Mesothelial cell of epicardium (in vitro differentiated cells): ENCODE measurements at places on chromosomes 5 and 9.
A peak's percentile ranks its signal among the peaks of the same experiment; 100 is the strongest.

DNA sequence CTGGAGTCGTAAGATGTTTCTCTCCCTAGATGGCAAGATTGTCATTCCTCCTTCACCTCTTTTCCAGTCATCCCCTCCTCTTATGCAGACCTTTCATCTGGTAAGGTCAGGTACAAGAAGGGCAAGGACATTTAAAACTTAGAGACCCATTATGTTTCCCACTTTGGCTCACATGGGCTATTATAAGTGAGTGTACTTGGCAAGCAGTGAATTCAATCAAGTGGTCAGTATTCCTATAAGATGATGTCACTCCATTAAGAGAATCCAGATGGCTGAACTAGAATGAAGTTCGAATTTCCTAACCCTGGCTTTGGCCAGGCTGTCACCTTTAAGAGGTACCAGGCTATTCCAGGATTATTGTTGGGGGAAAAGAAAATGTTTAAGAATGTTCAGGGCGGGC, 32.2 kb downstream of the ZNF131 start:
- no peak for DNase-seq

GRCh38 chr5:116674881-116675625, 100.4 kb upstream of the SEMA6A start:
- no peak for DNase-seq

DNA sequence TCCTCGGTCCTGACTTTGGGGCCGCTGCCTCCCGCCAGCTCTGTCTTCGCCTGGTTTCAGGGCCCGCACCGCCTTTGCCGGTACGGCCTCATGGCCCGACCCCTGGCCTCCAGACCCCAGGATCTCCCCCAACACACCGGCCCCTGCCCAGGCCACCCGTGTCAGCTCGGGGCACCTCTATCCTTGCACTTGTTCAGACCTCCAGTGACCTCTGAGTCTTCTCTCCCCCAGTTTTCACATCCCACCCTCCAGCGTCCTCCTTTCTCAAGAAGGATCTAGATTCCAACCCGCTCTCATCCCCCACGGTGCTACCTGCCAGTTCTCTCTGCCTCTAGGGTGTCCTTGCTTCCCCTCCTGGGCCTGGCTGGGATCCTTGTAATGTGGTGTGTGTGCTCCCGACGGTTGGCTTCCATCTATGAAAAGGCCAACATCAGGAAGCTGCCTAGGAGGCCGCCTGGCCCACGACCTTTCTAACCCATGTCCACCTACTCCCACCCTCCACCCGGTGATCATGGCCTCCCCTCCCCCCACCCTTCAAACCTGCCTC, 61.1 kb downstream of the SPATA31C2 start:
- no peak for DNase-seq

- DNase-seq, result no peak
Measured at GRCh38 chr5:62596691-62597090, 18.1 kb downstream of the LRRC70 start.

DNA sequence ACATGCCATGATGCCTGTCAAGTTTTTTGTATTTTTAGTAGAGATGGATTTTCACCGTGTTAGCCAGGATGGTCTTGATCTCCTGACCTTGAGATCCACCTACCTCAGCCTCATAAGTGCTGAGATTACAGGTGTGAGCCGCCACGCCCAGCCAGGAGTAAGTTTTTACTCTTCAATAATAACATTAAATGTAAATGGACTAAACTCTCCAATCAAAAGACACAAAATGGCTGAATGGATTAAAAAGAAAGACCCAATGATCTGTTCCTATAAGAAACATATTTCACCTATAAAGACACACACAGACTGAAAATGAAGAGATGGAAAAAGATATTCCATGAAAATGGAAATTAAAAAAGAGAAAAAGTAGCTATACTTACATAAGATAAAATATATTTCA, 37.2 kb upstream of the ISOC1 start:
- no peak for DNase-seq

DNA sequence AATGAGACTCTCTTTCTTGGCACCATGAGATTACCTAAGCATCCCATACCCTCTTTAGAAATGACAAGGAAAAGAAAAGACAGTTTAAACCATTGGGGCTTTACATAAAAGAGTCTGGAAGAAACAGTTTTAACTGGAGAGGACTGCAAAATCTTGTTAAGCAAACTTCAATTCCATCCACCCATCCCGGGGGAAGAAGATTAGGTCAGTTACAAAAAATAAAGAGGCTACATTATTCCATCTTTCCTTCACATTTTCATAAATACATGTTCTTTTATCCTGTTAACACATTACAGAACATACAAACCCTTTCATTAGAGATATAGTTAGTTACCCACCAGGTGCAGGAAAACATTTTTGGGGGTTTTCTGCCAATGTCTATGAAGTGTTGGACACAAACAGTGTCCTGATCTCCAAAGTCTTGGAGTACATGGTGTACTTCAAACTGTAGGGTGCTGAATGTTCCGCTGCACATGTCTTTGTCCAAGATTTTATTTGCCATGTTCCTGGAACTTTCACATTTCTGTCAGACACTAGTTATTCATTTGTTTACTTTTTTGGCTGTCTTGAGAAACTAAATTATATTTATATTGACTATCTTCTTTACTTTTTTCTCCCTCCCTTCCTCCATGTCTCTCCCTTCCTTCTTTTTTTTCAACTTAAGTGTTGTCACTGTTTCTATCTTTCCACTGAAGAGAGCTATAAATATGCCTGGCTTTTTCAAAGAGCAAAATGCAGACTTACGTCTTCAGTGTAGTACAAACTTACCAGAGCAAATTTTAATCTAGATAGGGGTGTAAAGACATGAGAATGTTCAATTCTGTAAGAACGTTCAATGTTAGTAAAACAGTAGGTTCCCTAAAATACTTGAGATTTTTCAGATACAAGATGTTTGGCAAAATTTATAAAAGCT, 410.9 kb upstream of the PRR16 start:
- DNase-seq, result no peak

GRCh38 chr5:131587541-131587940, 47.5 kb downstream of the RAPGEF6 start:
- no peak for DNase-seq

- DNase-seq, result no peak
Measured at GRCh38 chr5:145776886-145777285, 58.3 kb downstream of the PRELID2 start.

DNA sequence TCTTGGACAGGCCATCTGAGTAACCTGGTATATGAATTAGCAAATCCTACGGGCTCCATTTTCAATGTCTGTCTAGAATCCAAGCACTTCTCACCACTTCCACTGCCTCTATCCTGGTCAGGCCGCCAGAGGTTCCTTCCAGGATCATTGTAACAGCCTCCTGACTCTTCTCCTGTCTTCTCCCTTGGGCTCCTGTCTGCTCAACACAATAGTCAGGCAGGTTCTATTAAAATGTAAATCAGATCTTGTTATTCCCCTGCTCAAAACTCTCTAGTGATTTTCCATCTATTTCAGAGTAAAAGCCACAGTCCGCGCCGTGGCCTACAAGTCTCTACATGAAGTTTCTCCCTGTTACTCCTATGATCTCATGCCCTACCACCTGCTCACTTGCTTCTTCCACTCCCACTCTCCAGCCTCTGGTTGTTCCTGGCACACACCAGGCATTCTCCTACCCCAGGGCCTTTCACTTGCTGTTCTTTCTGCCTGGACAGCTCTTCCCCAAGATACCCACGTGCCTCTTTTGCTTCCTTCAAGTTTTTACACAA, 21.7 kb downstream of the ZNF366 start:
- DNase-seq, result no peak

DNA sequence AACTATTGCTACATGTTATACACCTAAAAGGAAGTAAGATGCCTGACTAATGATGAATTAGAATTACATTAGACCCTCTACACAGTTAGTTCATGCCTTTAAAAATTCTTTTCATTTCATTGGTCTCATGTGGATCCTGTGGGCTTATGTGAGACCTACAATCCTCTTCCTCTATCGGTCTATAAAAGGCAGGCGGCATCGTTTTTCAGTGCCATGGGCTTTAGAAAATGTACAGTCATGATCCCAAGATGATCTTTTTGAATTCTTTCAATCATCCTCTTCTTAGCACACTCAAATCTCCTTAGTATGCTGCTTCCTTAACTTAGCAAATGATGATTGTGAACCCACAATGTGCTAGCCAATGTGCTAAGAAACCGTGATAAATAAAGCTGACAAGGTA, 193.9 kb downstream of the ZNF608 start:
- DNase-seq, result no peak

- no peak for DNase-seq
Measured at GRCh38 chr5:50978924-50979323, 312.5 kb downstream of the PARP8 start.

DNA sequence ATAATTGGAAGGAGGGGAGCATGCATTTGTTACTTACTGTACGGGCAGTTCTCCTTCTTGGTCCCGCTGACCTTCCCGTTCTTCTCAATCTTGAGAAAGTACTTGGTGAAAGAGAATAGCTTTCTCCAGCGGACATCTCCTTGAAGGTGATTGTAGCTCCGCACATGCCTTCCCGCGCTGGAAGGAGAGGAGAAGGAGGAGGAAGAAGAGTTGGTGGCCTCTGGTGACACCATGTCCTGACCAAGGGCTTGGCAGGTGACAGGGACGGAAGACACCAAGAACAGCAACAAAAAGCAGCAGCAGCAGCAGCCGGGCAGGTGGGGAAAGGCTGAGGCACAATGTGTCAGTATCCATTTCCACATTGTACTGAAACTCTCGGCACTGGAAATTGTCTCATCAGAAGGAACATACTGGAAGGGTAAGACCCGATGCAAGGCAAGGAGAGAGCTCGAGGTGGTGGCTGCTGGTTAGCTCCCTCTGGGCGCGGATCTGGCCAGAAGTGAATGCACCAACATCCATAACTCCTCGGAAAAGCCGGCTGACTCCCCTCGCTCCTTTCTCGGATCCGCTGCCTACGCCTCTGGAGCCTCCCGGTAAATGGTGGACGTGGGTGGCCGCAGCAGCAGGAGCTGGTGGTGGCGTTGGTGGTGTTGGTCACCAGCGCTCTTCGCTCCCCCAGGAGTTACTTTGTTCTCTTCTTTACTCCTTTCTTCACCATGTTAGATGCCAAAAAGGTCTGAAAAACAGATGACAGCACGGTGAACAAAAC, 715 bp downstream of the FGF10 start:
- peak; percentile 42 for DNase-seq

DNA sequence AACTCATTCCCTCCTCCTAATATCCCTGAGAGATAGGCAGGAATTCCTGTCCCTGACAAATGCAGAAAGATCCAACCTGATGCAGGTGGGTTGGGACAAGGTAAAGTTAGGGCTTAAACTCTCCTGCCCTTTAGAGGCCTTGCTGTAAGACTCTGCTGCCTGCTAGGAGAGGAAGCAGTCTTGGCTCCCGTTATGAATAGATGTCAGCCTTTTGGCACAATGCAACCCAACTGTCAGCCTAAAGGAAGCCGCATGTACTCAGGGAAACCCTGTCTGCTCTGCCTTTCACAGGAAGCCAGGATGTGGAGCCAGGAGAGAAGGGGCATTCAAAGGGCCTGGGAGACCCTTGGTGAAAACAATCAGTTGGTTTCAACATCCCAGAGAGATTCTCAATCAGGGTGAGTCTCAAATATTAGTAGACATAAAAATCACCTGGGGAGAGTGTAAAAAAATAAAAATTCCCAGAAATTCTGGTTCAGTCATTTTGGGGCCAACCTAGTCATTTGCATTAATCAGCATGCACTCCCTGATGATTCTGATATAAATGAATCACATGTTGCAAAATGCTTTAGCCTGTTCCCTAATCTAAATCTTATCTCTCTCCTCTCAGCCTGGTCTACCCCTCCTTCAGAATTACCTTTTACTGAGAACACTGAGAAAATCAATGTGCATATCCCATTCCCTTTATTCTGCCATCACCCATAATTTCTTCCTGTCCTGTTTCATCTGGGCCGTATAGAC, 136.2 kb upstream of the TRIM32 start:
- no peak for DNase-seq

GRCh38 chr5:57513785-57514184, 31.2 kb upstream of the ACTBL2 start:
- no peak for DNase-seq

DNA sequence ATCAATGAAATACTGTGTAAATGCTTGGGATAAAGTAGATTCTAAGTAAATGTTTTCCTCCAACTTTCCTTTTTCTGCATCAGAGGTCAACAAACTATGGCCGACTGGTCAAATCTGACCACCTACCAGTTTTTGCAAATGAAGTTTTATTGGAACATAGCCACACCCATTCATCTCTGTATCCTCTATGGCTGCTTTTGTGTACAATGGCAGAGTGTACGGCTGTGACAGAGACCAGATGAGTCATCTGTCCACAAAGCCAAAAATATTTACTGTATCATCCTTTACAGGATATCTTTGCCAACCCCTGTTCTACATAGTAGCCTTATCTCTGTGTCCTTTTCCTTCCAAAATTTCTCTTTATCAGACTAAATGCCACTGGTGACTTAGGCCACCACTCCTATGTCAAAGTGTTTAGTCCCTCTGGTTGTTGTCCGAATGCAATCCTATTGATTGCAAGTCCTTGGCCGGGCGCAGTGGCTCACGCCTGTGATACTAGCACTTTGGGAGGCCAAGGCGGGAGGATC, 218.4 kb upstream of the KLF4 start:
- DNase-seq, result no peak

GRCh38 chr5:126970517-126971017, 59.8 kb downstream of the MARCHF3 start:
- no peak for DNase-seq

DNA sequence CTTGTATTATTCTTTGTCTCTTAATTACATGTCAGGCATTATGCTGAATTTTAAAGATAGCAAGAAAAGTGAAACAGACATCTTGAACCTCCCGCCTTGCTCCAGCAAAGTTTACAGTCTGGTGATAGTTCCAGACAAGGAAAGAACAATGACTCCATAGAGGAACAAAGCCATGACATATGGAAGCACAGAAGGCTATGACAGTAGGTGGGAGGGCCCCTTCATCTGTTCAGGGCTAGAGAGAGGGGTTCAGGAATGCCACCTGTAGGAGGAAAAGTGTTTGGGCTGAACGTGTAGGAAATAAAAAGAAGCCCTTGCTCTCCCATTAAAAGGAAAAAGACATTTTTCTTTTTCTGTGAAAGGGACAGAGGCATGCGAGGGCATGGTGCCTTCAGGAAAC, 315.6 kb downstream of the TRIM32 start:
- no peak for DNase-seq

GRCh38 chr5:168661593-168662485, 82.7 kb upstream of the PANK3 start:
- DNase-seq, result no peak

DNA sequence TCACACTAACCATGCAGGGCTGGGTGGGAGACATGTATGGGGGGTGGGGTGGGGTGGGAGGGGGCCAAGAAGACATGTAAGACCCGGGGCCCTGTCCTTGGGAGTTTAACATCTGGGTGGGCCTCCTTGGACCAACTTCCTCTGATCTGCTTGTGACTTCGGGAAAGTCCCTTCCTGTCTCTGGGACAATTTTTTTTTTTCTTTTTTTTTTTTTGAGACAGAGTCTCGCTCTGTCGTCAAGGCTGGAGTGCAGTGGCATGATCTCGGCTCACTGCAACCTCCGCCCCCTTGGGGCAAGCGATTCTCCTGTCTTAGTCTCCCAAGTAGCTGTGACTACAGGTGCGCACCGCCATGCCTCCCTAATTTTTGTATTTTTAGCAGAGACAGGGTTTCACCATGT, 23.8 kb upstream of the IER5L start:
- DNase-seq, result no peak

GRCh38 chr5:40572391-40572790, 107.3 kb upstream of the PTGER4 start:
- DNase-seq, result no peak
